Globus pallidus (tissue), 1 donor: ENCODE measurements at places on chromosomes 2 and 18.
A peak's percentile ranks its signal among the peaks of the same experiment; 100 is the strongest.

- DNase-seq, result no peak
Measured at GRCh38 chr2:191195021-191195420, 44.2 kb upstream of the STAT4 start.

GRCh38 chr2:29239209-29239960 is 124.2 kb downstream of the CLIP4 start:
- no peak for DNase-seq

- no peak for DNase-seq
Measured at GRCh38 chr2:196067088-196067382, 1.6 kb downstream of the DNAH7 start.

DNA sequence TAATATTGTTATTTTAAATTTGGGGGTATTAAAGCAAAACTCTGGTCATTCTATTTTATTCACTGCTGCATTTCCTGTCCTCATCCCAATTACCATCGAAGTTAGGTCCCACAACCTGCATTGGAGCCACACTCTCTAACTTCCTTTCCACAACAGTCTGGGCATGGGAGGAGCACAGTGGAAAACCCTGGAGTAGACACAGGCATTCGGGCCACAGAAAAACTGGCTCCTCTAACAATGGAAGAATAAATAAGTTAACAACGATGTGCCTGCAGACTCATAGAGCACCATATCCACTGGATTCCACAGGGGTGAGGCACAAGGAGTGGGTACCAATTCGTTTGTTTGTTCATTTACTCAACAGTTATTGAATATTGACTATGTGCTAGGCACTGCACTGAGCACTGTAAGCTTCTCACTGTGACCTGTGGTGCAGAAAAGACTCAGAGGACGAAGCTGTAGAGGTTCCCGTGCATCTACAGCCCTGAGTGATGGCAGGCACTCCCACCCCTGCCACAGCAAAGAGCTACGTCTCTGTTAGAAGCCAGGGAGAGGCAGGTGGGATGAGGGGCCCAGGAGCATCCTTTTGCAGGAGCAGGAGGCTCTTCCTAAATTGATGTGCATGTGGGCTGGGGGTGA is 154.2 kb upstream of the PGAP1 start:
- no peak for DNase-seq

DNA sequence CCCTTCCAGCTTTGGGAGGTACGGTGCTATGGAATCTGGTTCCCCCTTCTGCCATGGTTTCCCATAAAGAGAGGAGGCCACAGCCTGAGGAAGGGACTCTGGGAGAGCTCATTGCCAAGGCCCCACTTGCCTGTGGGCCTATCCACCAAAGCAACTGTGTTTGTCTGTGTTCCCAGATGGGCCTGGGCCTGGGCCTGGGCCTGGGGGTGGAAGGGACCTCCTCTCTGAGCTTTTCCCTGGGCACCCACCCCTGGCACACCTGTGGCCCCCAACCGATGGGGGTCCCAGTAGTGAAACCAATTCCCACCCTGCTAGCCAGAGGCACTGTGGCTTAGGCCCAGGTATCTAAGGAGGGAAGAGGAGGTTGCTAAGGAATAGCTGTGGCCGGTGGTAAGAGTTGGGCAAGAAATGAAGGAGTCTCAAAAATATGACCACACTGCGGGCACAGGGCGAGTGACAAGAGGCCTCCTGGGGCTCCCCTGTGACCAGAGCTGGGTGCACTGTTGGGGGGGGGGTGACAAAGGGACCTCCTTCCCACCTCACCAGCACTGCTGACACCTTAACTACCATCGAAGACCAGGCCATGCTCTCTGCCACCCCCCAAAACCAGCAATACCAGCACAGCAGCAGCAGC is 4.9 kb upstream of the DUSP2 start:
- no peak for DNase-seq

DNA sequence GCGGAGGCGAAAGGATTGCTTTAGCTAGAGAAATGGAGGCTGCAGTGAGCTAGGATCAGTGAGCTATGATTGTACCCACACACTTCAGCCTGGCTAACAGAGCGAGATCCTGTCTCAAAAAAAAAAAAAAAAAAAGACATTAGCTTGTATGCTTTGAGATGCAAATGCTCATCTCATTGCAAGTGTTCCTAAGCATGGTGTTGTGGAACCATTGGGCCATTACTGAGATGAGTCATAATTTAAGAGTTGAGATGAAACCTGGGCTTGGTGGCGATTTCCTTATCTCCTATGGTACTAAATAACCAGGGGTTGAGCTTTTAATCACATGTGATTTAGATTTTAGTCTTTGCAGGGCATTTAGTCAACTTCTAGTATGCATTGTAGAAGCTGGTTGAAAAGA is 2.2 kb downstream of the PLEKHA3 start:
- no peak for DNase-seq

DNA sequence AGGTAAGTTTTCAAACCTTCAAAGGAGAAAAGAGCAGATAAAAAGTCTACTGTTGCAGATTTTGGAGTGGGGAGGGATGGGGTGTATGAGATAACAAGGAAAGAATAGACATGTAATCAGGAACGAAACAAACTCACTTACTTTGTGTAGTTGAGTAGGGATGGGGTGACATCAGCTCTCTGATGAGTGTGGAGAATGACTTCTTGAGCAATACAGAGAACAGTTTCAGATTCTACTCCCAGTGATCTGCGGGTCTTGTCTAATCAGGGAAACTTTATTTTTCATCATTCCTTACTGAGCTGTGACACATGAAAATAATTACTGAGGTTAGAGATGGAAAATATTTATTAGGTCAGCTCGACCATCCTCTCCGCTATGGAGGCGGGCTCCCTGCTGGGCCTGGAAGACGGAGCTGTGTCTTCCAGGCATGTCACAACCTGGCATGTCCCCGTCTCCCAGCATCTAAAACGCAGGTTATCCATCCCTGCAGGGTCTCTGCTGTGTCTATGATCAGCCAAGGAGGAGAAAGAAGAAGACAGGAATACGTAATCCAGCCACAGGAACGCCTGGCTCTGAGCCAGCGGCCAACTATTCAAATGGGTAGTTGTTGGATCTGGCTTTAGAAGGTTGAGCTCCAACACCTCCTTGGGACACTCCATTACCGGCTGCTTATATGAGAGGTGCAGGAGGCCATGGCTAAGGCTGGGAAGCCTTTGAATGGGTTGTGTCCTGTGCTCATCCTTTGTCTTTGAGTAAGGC is 99.0 kb upstream of the SATB2 start:
- DNase-seq, result no peak

DNA sequence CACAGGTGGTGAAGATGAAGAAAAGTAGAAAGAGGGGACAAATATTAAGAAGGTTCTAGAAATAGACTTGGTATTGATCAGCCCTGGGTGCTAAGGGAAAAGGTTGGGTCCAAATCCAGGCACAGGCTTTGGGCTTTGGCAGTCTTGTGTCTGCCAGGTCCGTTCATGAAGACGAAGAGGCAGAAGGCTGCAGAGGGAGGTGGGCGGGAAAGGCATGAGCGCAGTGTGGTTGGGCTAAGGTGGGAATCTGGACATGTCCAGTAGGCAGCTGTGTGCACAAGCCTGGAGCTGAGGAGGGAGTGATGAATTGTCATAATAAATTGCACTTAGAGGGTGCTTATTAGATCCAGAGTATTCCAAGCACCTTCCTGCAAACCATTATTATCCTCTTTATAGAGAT is 105.7 kb upstream of the TEX51 start:
- no peak for DNase-seq

- no peak for DNase-seq
Measured at GRCh38 chr2:121061633-121062032, 223.4 kb downstream of the TFCP2L1 start.

DNA sequence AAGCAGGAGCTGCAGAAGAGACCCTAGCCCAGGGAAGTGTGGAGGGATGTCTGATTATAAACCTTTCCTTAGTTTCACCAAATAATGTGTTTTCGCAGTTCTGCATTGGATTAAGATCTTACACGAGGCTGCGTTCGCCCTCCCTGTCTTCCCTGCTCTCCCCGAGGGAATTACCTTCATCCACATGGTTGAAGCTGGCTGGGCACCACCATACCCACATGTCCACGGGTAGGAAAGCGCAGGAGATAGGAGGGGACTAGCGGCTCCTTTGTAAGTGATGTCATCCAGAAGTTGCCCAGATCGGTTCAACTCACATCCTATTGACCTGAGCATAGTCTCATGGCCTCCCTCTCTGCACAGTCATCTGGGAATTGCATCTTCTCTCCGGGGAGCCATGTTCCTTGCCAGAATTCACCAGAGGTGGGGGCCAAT is 1.1 kb downstream of the TTL start:
- peak; percentile 28 for DNase-seq

GRCh38 chr18:78724214-78724914 is 255.3 kb upstream of the SALL3 start:
- DNase-seq, result no peak

DNA sequence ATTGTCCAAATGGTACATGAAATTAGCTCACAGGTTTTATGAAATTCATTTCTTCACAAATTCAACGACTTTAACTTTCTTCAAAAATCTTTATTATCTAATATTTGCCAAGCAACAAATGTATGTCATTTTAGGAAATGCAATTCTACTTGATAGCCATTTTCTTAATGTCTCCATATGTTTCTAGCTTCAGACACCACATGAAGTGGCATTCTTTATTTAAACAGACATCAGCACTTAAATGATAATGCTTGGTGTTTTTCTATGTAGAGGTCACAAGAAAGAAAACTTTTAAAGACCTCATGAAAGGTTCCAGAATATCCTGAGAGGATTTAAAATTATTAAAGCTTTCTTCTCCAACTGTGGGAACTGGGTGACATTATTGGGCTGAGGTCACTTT is 44.2 kb upstream of the XIRP2 start:
- no peak for DNase-seq

DNA sequence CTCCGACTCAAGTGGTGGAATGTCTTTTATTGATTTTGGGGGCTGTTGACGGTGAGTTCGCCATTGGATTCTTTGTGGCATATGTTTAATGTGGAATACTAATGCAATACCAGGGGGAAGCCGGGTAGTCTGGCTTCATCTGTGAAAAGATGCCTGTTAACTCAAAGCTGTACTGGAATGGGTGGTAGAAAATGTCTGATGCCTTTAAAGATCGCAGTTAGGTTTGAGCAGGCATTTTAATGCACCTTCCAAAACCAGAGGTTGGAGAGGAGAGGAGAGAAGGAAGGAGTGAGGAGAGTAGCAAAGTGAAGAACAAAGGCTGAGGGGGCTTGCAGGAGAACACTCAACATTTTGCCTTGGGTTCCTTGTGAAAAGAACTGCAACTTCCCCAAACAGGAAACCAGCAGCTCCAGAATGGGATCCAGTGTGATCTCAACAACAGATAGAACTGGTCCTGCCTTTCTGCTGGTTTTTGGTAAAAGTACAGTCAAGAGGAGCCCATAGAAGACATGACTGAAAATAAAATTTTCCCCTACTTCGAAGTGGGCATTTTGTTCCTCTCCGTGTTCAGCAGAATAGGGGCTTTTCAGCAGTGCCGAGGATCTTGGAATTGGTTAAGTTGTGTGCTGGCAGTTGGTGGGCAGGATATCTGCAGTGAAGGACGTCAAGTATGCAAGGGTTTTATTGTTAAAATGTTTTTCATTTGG is 1.5 kb downstream of the ZNF532 start:
- DNase-seq, result no peak

- DNase-seq, result no peak
Measured at GRCh38 chr2:240959214-240959940, 39.0 kb upstream of the SNED1 start.

DNA sequence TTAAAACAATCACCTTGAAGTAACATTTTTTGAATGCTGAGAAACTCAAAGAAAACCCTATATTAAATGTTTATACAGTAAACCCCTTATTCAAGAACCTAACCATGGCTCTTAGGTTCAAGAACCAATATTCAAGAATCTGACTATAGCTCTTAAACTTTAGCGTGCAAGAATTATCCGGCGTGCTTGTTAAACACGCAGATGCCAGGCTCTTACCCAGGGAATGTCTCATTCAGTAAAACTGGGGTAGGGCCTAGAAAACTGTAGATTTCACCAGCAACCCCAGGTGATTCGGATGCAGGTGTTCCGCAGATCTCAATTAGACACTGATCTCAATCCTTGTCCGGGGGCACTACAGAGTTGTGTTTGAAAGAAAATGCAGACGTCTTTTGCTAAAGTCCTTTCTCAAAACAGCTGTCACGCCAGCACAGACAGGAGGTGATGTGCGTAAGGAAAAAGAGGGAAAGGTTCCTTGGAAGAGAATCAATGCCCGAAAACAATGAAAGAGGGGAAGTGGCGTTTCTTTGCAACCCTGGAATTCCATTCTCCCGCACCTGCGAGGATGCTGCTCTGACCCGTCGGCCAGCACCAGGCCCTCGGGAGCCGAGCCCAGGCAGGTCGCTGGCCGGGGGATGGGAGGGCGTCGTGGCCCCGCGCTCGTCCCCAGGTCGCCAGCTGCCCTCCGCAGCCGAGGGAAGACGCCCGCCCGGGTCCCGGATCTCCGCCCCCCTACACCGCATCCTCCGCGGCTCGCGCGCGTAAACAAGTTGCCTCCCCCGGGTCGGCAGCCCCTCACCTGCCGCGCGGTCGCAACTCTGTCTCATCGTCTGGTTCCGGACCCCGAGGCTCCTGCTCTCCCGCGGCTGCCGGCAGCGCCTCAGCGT is 851 bp downstream of the EIF2AK3 start:
- DNase-seq, result peak; percentile 9

DNA sequence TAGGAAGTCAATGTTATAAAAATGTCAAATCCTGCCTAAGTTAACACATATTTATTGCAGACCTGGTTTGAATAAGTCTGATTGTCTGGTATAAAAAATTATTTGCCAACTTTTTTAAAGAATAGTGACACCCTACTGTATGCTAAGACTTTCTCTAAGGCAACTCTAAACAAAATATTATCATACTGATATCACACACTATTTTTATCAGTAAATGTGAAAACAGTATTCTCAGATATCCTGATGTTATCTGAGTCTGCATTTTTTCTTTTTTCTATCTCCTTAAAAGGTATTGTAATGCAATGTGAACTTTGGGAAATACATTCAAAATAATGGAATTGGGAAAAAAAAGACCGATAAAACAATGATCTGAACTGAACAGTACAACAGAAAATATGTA is 127.1 kb downstream of the DOCK10 start:
- no peak for DNase-seq

DNA sequence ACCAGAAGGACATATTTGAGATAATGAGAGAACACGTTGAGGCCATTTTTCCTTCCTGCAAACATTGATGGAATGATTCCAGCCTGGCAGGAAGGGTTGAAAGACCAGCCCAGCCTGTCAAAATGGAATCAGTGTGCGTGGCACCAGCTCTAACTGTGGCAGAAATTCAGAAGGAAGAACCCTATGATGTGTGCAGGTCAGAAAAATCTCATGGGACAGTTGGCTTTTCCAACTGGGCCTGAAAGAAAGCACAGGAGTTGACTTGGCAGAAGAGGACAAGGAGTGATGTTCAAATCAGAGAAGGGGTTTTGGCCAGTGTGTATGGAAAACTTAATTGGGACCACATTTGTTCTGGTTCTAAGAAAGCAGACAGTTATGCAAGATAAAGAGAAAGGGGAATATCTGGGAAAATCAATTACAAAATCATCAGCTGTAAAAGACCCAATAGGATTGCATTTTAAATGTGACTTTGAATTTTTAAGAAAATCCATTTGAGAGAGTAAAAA is 192.8 kb upstream of the PID1 start:
- DNase-seq, result no peak
